H1 (cell line): ENCODE measurements at places on chromosomes 6 and 20.
A peak's percentile ranks its signal among the peaks of the same experiment; 100 is the strongest.

- H3K36me3 ChIP-seq, result no peaks in the 10 kb centered on the region
- no peak for DNase-seq
- H3K27me3 ChIP-seq, result no peaks in the 10 kb centered on the region
- H3K4me1 ChIP-seq, result peaks cover 3% of the 10 kb centered on the region
Measured at GRCh38 chr20:63536241-63536977, 767 bp downstream of the PTK6 start.

- no peak overlapping the region for H3K4me3 ChIP-seq
- no peaks in the 10 kb centered on the region for H3K27me3 ChIP-seq
- peak; percentile 56 for DNase-seq
- H3K36me3 ChIP-seq, result no peaks in the 10 kb centered on the region
Measured at GRCh38 chr20:63533871-63534393, 3.2 kb downstream of the PTK6 start.

GRCh38 chr20:50005471-50005981 lies 22.7 kb downstream of the SNAI1 start:
- H3K4me3 ChIP-seq, result no peak overlapping the region
- H3K27me3 ChIP-seq, result peaks cover 6% of the 10 kb centered on the region; the same call in 1 of the 2 replicates
- no peaks in the 10 kb centered on the region for H3K4me1 ChIP-seq
- DNase-seq, result no peak
- H3K27ac ChIP-seq, result no peak overlapping the region
- H3K36me3 ChIP-seq, result no peaks in the 10 kb centered on the region

DNA sequence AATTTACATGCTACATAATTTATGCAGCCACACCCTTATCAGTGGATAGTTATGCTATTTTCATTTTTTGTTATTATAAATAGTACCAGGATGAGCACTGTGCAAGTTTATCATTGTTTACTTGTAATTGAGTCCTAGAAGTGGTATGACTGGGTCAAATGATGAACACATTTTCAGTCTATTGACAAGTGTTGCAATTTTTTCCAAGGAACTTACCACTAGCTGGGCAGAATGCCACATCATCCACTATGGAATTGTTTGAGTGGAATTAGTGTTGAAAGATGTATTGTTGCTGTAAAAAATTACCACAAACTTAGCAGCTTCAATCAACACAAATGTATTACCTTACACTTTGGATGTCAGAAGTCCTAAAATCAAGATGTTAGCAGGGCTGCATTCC lies 38.1 kb upstream of the OPN5 start:
- H3K36me3 ChIP-seq, result no peaks in the 10 kb centered on the region
- DNase-seq, result no peak
- H3K27me3 ChIP-seq, result no peaks in the 10 kb centered on the region

- H3K27me3 ChIP-seq, result no peaks in the 10 kb centered on the region
- no peak overlapping the region for H3K4me3 ChIP-seq
- no peak for DNase-seq
Measured at GRCh38 chr6:74936886-74937285, 269.0 kb downstream of the COL12A1 start.

DNA sequence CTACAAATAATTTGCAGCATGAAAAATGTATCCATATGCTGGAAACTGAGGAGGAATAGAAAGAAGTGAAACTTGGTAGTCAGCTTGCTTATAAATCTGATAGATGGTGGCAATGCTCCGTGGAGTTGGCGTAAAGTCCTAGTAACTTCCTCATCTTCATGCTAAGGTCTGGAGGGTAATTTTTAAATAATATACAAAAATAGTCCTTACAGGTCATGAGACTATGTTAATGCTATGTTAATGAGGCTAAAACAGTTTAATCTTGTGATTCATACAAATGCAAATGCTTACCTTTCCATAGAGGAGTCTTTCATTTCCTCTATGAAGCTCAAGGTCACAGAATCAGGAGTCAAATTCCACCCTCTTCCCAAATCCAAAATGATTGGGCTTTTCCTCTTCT lies 9.4 kb upstream of the CRIP3 start:
- H3K27me3 ChIP-seq, result no peaks in the 10 kb centered on the region
- no peak for DNase-seq
- H3K36me3 ChIP-seq, result no peaks in the 10 kb centered on the region
- no peak overlapping the region for H3K27ac ChIP-seq
- no peak overlapping the region for H3K4me3 ChIP-seq

GRCh38 chr6:93272211-93272610 lies 147.1 kb downstream of the EPHA7 start:
- H3K4me3 ChIP-seq, result no peak overlapping the region
- DNase-seq, result no peak
- H3K4me1 ChIP-seq, result no peaks in the 10 kb centered on the region
- no peaks in the 10 kb centered on the region for H3K36me3 ChIP-seq
- no peaks in the 10 kb centered on the region for H3K27me3 ChIP-seq

- no peaks in the 10 kb centered on the region for H3K36me3 ChIP-seq
- H3K27ac ChIP-seq, result no peak overlapping the region
- H3K4me3 ChIP-seq, result no peak overlapping the region
- no peak for DNase-seq
Measured at GRCh38 chr20:3325864-3326263, 81.6 kb downstream of the DNAAF9 start.

- DNase-seq, result no peak
- H3K27me3 ChIP-seq, result no peaks in the 10 kb centered on the region
Measured at GRCh38 chr20:4894981-4895381, 106.3 kb downstream of the SLC23A2 start.

GRCh38 chr6:115618256-115618655 lies 442.4 kb downstream of the FRK start:
- no peaks in the 10 kb centered on the region for H3K4me1 ChIP-seq
- no peaks in the 10 kb centered on the region for H3K36me3 ChIP-seq
- H3K27ac ChIP-seq, result no peak overlapping the region
- DNase-seq, result no peak
